ENCODE measurements at places on chromosomes 7 and 10.
A peak's percentile ranks its signal among the peaks of the same experiment; 100 is the strongest.

GRCh38 chr7:143431109-143431508 lies 12.1 kb upstream of the TAS2R60 start:
- DNase-seq: no peak

DNA sequence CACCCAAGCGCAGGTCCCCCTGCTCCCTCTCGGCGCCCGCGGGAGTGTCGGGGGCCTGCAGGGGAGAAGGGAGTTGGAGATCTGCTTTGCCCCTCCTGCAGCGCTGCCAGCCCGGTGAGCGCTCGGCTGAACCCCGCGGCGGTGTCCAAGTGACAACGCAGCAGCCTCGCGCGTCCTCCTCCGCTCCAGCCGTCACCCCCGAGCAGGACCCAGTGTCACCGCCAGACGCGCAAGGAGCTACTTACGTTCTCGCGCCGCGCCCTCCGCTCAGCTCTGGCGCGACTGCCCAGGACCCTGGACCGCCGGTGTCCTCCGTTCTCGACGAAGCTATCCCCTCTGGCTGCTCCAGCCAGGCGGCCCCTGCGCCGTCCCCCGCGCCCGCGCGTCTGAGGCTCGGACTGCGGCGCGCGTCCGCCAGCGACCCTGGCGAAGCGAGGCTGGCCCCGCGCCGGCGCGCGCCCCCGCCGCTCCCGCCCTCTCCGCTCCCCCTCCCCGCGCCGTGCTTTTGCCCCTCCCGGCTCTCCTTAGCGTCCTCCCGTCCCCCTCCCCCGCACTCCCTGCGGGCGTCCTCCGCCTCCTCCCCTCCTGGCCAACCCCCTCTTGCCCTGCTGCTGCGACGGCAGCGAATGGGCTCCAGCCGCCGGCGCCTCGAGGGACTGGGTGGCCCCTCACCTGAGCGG lies at the start of gene NRCAM:
Gene NRCAM (minus strand): TSS at position 439 of the 680 bp plus-strand sequence. CDS start 216,372 bp downstream, outside the sequence.
- DNase-seq: peak; percentile 44

DNA sequence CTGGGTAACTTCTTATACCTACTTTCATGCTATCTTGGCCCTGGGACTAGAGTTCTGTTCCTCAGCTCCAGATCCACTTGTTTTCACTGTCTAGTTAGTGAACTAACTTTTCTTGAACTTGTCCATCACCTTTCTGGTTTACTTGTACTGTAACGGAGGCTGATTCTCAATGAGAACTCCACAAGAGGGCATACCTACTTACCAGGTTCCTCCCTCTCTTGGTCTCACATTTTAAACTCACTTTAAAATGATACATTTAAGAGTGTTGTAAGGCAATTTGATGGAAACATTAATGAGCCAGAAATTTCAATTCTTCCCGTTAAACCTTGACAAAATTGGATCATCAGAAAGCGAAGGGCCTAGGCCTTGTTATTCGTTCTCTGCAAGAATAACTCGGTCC lies 111.6 kb downstream of the MAGI2 start:
- DNase-seq: no peak

DNA sequence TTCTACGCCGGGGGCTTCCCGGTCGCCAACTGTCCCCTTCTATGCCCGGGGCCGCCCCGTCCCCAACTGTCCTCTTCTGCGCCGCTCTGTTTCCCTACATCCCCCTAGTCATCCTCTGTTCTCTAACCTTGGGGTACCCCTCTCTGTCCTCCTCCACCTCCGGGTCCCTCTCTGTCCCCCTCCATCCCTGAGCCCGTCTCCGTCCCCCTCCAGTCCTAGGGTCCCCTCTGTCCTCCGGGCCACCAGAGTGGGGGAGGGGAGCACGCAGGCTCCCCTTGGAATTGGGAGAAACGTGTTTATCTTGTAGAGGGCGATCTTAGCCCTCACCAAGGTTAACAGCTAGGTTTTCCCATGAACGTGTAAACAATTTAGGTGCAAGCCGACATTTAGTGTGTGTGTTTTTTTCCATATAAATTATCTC lies 852 bp upstream of the KLF6 start:
- peak; percentile 70 for DNase-seq

- no peak for DNase-seq
These were observed 51.1 kb upstream of the ADARB2 start for GRCh38 chr10:1788401-1788800.

DNA sequence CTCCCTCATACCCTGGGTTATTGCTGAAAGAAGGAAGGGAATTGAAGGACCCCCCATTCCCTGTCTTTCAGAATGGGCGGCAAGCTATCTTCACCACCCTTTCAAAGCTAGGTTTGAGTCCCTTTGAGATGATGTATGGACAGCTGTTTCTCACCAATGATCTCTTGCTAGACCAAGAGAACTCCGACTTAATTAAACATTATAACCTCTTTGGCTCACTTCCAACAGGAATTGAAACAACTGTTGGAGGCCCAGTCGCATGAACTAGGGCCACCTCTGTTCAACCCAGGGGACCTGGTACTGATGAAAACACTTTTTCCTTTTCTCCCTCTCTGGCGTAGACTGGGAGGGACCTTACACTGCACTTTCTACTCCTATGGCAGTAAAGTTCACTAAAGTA lies 110.6 kb downstream of the ITGB8 start:
- no peak for DNase-seq

- no peak for DNase-seq
These were observed 316.6 kb upstream of the ANKRD30A start for GRCh38 chr10:36808625-36809362.

DNA sequence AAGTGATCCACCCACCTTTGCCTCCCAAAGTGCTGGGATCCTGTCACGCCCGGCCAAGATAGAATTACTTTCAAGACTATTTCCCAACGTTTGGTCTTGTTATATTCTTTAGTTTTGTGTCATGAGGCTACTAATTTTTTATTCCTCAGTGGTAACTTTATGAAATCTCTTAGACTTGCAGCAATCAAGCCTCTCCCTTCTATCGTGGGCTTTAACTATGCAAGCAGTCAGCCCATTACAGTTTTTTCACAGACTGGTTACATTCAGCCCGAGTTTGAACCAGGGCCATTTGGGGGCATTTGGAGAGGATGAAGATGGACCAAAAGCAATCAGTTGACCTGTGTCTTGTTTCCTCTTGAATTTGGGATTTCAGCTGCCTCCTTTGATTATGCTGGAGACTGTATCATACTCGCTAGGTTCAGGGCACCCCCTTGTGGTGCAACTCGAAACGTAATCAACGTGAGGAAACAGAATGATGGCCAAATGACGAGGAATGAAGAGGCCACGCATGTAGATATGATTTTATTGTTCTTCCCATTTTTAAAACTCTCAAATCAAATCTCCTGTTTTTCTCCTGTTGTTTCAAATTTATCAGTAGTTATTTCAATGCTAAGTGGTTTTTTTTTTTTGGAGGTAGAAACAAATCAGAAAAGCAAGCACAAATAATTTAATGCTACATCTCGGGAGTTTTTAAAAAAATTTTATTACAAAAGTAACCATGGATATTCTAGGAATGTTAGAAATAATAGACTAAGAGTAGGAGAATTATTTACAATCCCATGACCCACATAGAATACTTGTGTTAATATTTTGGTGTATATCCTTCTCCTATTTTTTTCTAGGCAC lies 151.6 kb downstream of the KIAA1217 start:
- no peak for DNase-seq

GRCh38 chr10:127986531-127987466 lies 79.9 kb downstream of the PTPRE start:
- no peak for DNase-seq
